GM04504 (cell line): ENCODE measurements at places on chromosomes 1 and 21.

GRCh38 chr1:38166461-38166860, 119.9 kb upstream of the POU3F1 start:
- no peak for DNase-seq

DNA sequence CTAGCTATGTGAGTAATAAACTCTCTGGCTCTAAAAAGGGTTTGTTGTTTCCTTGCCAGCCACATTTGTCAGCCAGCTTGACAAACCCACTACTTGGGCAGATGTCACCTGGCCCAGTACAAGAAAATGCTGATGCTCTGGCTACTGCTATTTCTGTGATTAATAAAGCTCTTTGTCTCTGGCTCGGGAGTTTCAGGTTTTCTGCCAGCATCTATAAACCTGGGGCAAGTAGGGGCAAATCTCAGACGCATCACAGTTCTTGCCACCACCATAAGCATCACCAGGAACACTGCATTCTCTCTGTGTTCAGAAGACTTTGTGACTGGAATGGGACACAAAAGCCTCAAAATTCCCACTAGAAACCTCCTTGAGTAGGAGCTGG, 2.5 kb downstream of the ITLN2 start:
- DNase-seq = no peak

DNA sequence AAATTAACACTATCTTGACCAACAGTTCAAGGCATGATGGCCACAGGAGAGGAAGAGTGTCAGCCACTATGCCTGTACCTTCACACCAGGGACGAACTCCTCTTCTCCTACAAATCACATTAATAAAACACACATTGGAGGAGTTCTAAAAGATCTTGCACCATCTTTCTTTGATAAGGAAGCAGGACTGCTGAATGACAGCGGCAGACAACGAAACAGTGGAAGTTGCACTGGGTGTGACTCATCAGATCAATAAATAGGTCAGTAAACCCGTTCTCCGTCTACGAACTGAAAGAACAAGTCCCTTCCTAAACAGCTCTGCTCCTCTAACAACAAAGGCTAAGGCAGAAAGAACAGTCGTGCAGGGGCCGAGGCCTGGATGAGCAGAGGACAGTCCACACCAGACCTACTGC, 23.1 kb downstream of the UBE2G2 start:
- DNase-seq = no peak

DNA sequence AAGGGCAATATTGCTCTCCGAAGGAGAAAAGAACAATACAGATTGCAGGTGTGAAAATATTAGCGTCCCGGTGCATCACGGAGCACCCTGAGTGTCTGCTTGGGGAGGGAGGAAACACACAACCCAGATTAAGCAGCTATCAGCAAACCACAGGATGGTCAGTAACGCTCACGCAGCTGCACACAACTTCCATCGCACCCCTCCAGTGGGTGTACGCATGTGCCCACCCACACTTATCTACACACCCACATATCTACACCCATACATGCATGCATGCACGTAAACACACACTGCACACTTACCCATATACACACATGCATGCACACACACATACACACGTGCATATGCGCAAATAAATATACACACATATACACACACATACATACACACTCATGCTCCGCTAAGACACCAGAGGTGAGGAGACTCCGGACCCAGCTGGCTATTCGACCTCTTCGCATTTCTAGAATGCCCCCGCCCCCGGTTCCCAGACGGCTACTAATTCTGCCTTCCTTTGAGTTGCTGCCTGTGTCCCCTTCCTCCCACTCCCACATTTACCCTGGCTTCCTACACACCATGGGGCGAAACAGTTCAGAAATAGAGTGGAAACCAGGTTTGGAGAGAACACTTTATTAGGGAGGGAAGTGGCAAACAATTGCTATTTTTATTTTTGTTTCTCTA, 26.2 kb downstream of the ITPKB start:
- DNase-seq = no peak

- no peak for DNase-seq
Measured at GRCh38 chr1:112196008-112196588, 199.9 kb upstream of the CTTNBP2NL start.

DNA sequence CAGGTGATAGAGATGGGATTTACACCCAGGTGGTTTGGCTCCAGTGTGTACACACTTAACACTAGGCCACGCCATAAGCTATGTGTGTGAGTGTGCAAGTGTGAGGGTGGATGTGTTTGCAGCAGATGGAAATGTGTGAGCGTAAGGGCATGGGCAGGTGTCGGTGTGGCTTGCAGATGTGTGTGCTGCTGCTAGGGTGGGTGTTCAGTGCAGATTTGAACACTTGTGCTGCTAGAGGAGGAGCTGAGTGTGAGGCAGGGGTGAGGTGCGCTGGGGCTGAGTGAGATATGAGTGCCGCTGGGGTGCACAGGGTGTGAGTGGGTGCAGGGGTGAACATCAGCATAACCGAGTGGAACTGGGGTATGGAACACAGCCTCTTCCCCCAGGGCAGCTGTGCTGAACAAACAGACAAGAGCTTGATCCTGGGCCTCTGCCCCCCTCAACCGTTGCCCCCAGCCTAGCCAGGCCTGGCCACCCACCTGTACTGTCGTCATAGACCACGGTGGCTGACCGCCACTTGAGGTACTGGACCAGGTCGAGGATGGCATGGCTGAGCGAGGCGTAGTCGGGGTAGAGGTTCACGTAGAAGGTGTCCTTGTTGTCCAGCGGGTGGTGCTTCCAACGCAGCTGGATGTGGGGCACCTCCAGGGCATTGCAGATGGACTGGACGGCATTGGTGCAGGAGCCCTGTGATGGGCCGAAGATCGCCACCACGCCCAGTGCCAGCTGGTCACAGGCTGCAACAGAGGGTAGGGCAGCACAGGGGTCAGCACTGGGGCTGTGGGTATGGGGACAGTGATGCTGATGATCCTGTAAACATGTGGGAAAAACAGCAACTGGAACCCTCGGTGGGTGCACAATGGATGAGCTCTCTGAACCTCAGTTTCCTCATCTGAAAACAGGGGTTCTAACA, 153.9 kb downstream of the GRIK3 start:
- DNase-seq = no peak

DNA sequence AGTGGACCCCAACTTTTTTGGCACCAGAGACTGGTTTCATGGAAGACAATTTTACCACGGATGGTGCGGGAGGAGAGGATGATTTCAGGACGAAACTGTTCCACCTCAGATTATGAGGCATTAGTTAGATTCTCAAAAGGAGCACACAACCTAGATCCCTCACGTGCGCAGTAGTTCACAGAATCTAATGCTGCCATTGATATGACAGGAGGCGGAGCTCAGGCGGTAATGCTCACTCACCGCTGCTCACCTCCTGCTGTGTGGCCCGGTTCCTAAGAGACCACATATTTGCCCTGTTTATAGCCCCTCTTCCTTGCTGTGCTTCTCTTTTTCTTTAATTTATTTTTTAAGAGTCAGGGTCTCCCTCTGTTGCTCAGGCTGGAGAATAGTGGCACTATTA, 4.6 kb downstream of the NTRK1 start:
- no peak for DNase-seq

GRCh38 chr1:35506960-35507912, 50.0 kb downstream of the KIAA0319L start:
- DNase-seq = no peak

DNA sequence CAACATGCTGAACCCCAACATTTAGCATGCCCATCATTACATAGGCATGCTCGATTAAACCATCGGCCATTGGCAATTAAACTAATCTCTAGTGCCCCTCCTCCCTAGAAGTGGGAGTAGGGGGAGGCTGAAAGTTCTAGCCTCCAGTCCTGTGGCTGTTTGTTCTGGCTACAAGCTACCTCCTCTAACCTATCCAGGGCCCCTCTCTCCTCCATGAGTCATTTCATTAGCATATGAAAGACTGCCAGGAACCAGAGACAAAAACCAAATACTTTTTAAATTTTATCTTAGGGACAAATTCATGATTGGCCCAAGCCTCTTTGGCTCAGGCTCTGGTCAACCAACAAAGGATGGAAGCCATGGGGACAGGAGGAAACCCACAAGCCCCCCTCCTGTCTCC, 231.1 kb downstream of the CACNA1E start:
- no peak for DNase-seq

- DNase-seq = no peak
Measured at GRCh38 chr1:3663999-3664699, 11.8 kb downstream of the TP73 start.

- no peak for DNase-seq
Measured at GRCh38 chr1:39305555-39305954, 101.1 kb downstream of the MACF1 start.

GRCh38 chr1:202361701-202362100, 13.2 kb downstream of the PPP1R12B start:
- DNase-seq = no peak

- no peak for DNase-seq
Measured at GRCh38 chr1:42145764-42146625, 7.2 kb upstream of the GUCA2B start.

- no peak for DNase-seq
Measured at GRCh38 chr1:149945206-149945605, 8.5 kb upstream of the MTMR11 start.

DNA sequence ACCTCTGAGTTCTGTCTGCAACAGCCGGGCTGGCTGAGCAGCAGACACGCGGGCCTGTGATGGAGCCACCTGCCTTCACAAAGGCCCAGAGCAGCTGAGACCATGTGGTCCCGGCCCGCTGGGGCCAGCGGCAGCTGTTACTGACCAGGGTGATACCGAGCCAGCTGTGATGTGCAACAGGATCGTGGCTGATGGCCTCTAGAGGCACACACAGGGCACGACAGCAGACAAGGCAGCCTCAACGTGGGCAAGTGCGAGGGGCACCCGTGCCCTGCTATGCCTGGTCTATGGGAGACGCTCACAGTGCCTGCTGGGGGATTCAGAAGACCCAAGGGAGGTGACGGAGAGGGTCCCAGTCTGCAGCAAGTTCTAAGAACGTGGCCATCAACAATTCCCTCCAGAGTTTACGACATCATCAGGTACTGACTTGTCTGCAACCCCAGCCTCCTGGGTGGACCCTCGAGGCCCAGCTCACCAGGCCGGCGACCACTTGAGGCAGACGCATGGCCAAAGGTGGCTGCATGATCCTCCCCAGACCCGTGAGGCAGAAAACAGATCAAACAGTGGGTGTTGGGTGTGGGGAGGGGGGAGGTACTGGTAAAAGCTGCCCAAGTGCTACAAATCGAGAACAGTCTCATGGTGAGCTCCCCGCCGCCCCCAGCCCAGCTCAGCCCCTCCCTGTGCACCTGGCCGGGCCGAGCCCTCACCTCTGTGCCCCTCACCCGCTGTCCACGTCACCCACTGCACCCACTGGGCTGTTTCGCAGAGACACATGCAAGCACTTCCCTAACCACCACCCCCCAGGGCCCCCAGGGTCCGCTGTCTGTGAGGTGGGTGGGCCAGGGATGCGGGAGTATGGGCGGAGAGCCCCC, 6.0 kb downstream of the POFUT2 start:
- DNase-seq = no peak

- no peak for DNase-seq
Measured at GRCh38 chr1:82778612-82779011, 977.9 kb downstream of the ADGRL2 start.

- no peak for DNase-seq
Measured at GRCh38 chr1:201881617-201882016, 7.1 kb upstream of the SHISA4 start.

DNA sequence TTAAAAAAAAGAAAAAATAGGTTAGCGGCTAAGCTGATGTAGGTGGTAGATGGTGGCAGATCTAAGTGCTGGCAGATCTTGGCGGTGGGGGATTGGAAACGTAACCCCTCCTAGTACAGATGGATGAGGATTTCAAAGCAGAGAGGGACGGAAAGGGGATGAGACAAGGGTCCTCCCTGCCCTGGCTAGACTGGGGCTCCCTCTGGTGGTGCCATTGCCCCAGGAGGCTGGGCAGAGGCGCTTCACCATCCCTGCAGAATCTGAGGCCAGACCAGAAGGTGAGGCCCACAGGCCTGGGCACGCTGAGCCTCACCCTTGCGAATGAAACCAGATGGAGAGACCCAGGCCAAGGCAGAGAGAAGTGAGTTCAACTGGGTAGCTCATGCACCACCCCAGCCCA, 7.0 kb upstream of the PLEKHA6 start:
- DNase-seq = no peak

- DNase-seq = no peak
Measured at GRCh38 chr1:62809788-62810187, 25.9 kb downstream of the ATG4C start.

DNA sequence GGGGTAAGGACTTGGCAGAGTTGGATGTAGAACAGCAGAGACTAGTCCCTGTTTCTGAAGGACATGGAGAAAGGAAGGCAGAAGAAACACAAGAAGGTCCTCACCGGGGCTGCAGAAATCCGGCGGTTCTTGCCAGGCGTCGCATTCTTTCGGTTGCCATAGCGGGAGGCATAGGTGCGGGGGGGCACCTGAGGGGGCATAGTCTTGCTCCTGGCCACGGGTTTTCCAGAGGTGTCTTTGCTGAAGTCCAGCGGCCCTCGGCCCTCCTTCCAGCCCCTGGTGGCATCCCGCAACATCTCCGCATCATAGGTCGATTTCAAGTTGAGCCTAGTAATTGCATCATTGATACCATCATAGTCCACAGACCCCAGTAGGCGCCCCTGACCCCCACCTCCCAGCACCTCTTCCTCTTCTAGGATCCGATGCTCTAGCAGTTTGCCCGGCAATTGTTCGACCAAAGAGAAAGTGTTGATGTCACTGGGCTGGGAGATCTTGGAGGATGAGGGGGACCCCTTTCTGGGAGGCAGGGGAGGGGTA, 25.8 kb downstream of the PIK3C2B start:
- DNase-seq = no peak
